Esophagus squamous epithelium (tissue), 5 donors: ENCODE measurements at places on chromosomes 3 and 15.

DNA sequence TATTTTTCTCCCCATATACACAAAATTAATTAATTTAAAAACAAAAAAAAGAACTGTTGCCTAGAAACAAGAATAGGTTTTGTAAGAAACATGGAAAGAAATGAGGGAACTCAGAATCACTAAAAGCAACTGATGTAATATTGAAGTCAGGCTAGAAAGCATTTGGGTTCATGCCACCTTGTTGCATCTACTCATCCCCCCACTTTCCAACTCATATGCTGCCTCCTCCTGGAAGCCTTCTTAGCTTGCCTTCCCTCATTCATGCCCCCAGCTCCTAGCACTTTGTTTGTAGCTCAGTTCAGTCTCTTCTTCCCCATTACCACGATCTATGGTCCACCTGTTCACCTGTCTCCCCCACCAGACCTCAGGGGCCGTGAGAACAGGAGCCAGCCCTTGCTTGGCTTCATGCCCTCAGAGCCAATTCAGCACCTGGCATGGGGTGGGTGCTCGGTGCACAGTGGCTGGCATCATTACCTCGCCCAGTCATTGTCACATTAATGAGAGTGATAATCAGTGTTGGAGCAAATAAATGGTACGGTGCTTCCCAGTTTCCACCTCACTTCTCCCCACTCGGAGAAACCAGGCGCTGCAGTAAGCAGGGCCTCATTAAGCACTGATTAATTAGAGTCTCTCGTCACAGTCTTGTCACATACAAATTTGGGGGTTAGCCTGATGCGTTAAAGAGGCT is 62.4 kb upstream of the SLC6A1 start:
- no peak for DNase-seq

DNA sequence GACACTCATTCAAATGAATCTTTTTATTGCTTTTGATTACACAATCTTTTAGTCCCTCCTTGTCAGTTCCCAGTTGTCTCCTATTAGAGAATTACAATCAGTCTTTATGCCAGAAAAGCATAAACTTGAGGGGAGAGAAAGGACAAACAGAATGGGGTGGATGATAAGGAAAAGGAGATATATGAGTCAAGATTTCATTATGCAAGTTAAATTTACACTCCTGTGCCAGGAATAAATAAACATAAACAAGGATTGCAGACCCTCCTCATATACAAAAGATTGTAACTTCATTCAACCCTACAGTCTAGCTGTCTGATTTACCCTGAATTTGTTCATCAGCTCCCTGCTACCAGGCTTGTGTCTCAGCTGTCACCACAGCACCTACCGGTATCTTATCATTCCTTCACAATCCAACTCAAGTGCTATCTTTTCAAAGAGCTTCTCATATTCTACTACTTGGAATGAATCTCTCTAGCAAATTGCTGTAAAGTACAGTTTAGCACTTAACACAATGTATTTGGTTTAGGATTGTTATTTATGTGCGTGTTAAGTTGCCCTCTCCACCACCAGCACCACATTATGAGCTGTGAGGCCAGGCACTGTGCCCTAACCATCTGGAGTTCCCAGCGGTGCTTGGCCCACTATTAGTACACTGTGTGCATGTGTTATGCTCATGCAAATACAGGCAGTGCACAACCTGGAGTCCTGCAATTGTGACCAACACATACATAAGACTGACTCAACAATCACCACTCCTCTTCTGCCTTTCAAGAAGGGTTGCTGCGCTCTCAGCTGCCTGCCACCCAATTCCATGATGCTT is 504.1 kb downstream of the TBL1XR1 start:
- DNase-seq = no peak

DNA sequence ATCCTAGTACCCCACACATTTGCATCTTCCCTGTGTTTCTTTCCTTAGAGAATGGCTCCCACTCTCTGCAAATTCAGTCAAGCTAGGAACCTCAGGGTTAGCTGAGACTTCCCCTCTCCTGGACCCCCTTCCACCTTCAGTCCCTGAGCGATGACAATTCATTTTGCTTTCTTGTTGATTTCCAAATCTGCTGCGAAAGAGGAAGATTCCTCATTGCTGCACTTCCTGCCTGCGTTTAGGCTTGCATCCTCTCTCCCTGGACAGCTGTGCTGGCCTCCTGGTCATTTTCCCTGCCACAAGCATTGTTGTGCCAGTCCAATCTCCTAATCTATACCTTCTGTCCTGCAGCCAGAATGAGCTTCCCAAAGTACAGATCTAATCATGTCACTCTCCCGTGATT is 12.3 kb upstream of the DGKG start:
- no peak for DNase-seq

GRCh38 chr3:193780810-193781478 is 187.9 kb downstream of the OPA1 start:
- DNase-seq = no peak

DNA sequence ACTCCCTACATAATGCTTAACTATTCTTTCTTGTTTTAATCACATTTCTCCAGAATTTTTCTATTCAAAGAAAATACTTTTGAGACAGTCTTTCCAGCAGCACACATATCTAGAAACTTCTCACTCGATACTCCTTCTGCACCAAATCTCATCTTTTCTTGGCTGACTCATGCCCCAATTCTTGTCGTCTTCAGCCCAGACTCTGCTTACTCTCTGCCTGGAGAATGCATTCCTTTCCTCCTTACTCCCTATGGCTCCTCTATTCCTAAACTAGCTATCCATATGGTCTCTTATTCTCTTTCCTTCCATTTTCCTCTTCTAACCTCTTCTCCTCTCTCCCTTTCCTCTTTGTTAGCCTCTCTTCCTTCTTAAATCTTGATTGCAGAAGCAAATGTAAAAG is 158.7 kb downstream of the GBE1 start:
- DNase-seq = no peak

- no peak for DNase-seq
Measured at GRCh38 chr15:70054884-70055387, 42.8 kb downstream of the TLE3 start.

DNA sequence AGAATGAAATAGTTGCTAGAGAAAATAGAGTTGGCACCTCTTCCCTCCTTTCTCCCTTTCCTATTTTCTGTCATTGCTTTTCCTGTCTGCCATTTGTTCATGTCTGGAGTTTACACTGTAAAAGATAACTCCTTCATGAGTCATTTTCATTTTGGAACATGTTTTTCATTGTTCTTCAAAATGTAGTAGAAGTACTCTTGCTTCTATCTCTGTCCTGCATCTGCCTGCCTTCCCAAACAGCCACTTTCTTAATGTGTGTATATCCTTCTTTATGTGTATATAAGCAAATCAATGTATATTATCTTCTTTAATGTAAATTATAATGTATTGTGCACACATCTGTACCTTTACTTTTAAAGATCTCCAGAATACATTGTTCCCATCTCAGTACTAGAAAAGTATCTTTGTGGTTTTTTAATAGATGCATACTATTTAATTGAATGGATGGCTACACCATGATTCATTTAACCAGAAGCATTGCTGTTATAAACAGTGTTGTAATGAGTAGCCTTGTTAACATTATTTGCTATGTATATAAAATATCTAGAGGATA is 41.1 kb downstream of the TSC22D2 start:
- DNase-seq = no peak

GRCh38 chr15:101027920-101028319 is 108.8 kb downstream of the LRRK1 start:
- DNase-seq = no peak

DNA sequence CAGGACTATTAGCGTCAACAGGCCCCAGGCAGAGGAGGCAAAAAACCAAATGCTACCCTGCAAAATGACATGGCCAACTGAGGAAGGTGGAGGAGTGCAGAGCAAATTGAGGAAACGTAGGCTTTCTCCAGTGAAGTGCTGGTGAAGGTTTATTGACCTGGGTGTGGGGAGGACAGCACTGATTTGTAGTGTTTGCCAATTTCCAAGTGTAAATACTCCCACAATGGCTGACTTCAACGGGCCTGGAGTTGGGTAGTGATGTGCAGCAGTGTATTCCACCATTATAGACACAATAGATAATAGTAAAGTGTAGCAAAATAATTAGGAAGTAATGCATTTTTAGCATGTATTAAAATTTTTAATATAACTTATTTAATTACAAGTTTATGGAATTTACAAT is 32.2 kb upstream of the TPM1 start:
- DNase-seq = no peak

DNA sequence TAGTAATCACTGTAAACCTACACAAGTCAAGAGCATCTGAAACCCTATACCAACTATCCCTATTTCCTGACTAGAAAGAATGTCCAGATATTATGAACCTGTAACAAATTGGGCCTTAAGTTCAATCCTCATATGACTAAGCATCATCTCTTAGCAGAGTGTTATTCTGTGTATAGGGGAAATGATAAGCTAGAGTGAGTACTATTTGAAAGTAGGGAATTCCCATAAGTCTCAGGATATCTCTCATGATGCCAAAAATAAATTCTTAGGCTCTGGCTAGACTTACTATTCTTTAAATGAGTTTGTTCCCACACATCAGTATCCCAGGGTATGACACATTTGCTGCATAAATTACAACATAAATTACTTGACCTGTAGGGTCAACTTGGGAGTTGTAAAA is 15.3 kb downstream of the MRPL47 start:
- no peak for DNase-seq

DNA sequence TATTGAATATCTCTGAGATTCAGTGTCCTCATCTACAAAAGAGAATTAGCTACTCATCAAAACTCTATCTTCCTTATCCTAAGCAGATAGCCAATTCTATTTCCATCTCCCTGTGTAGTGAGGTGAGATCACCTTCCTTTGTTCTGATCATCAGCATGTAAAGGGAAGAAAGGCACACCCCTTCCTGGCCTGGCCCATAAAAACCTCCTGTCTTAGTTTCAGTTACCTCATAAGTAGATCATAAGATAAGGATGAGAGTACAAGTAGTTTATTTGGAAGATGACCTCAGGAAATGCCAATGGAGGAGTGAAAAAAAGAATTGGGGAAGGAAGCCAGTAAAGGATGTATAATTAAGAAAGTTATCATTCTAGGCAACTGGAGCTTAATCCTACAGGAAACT is 114.5 kb upstream of the GADL1 start:
- DNase-seq = no peak

GRCh38 chr15:89177633-89178306 is 43.6 kb downstream of the RLBP1 start:
- no peak for DNase-seq

- DNase-seq = no peak
Measured at GRCh38 chr3:184472723-184473428, 88.7 kb upstream of the EPHB3 start.

- DNase-seq = no peak
Measured at GRCh38 chr3:72903004-72903403, 15.2 kb downstream of the GXYLT2 start.

GRCh38 chr3:138186803-138187295 is 252 bp upstream of the ARMC8 start:
- no peak for DNase-seq

GRCh38 chr3:146546366-146546965 is 2.1 kb upstream of the PLSCR1 start:
- DNase-seq = no peak

DNA sequence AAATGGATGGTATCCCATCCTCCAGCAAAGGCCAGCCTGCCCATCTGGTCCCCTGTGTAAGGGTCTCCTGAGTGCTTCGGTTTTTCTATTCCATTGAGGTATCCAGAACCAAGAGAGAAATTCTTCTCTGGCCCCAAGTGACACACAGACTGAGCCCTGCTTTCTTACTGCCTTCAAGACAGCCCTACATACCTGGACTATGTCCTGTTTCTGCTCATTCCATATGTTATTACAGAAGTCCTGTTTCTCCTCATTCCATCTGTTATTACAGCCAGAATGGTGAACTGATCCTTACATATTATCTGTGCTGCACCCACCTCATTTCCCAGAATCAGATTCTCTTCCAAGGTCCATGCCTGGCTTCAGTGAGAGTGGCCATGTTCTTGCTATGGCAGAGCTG is 115.2 kb downstream of the DCLK3 start:
- no peak for DNase-seq

DNA sequence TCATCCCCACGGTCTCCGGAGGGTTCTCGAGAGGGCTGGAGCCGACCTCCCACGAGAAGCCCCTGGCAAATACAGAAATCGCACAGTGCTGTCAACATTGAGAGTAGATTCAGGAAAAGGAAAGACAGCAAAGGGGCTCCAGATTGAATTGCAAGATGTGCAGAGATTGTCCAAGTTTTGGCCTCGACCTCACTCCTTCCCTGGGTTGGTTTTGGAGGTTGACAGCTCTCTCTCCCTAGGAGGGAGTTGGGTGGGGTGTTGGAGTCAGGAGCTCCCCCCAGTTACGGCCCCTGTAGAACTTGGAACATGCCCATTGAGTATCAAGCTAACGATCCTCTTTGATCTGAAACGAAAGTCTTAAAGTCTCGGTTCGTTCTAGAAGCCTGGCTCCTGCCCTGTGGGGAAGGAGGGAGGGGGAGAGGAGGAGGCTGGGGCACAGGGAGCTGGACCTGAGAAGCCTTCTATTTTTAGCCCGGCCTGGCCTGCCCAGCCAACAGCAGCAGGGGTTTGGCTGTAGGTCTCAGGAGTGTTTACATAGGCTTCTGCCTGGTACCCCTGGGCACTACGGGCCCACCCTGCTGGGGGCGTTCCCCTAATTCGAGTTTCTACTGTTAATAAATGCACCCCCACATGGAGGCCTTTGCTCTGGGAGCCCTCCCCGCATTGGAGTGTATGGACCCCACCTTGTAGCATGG is 672 bp upstream of the KY start:
- no peak for DNase-seq

DNA sequence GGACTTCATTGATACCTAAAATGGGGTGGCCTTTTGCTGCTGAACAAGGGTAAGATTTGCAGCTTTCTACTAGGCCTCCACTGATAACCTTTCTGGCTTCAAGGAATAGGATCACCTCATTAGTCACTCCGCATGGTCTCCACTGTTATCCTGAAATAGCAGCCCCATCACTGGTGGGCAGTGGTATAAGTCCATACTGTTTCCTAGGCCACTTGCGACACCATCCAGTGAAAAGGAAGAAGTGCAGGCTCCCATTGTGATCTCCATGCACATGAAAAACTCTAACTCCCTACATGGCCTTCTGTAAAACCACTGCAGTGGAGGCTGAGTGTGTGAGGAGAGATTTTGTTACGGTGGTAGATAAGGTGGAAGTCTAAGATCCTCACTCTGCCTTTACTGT is 1455.9 kb downstream of the SI start:
- no peak for DNase-seq

DNA sequence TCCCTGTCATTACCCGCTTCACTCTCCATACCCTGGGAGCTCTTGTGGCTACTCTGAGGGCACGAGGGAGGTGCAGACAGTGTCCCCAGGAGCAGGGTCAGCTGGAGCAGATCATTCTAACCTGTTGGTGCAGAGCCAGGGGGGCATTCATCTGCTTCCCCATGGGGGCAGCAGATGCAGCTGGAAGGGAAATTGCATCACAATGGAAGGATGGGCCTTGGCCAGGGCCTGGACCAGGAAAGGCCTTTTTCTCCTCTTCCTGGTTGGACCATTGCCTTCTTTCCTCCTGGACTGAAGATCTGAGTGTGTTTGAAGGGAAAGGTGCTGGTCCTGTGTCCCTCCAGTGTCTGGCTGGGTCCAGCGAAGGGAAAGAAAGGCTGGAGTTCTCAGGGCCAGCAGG is 55.7 kb downstream of the EPHB1 start:
- DNase-seq = no peak
